ENCODE measurements at places on chromosomes 6 and 20.

DNA sequence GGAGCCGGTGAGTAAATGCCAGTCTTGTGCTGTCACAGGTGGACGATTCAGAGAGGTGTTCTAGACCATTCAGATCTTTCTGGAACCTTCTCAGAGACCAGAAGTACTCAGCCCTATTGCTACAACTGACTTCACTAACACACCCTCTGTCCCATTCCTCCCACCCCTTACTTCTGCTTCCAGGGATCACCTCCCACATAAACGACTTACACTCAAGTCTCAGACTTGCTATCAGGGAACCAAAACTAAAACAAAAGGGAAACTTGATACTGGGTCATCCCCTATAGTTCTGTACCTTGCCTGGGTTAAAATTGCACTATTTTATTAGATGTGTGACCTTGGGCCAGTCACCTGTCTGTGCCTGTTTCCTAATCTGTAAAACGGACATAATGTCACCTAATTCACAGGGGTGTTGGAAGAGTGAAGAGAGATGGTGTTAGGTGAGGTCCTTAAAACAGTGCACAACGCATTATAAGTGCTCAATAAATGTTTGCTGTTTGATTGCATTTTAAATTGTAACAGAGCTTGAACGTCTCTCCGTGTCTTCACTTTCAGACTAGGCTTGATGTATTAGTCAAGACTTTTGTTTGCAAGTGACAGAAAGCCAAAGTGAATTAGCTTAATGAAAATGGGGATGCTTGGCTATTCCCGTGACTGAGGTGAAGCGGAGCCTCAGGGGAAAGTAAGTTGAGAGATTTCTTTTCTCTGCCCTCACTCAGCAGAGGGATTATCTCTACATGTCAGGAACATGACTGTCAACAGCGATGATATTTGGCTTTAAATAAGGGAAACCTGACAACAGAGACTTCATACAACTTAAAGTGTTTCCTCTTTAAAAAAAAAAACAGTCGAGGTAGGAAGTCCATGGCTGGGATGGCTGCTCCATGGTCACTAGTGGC, 3.0 kb upstream of the SRXN1 start:
- DNase-seq, result no peak

- DNase-seq, result no peak
Measured at GRCh38 chr6:82246370-82246769, 1.2 kb downstream of the IBTK start.

GRCh38 chr6:151229401-151230276, 10.1 kb upstream of the AKAP12 start:
- no peak for DNase-seq

- DNase-seq, result peak; percentile 86
Measured at GRCh38 chr20:13552061-13552460, 86.7 kb downstream of the TASP1 start.

DNA sequence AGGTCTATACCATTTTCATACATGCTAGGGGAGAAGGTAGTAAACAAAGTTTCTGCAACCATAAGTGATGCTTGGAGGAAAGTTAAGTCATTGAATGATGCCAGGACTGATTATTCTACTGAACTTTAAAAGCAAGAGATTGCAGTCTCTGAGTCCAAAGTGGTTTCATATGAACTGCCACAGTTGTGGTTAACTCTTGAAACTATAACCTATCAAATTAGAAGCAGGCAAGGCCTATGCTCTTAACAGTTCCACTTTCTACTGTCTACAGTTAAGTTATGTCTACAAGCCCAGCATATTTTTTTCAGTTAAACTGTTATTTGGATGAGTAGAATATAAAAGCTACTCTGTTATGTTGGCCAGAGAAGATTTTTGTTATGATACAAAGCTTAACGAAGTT, 326.5 kb upstream of the RUNX2 start:
- no peak for DNase-seq
